ENCODE measurements at places on chromosomes 11 and 22. TPM values are rescaled to one million over a fixed set of nuclear protein-coding genes. Genes with fewer than 3 reads are reported as not detected.

- DNase-seq, result no peak
Observed at GRCh38 chr22:38165922-38166593, 15.6 kb downstream of the PLA2G6 start.

DNA sequence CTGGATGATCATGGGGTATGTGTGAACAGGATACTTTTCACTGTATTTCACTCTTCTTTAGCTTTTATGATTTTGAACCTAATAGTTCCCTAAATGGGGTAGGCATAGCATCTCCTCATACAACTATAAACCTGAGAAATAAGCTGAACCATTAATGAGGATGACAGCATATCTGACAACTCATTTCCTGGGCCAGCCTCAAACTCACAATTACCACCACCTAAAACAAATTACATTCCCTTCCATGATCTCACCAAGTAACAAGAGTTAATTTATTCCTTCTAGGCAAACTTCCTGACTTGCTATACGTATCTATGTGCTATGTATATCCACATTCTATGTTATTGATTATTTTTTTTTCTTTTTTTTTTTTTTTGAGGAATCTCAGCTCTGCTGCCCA lies 23.0 kb downstream of the SIK3 start:
- no peak for DNase-seq

- no peak for DNase-seq
Observed at GRCh38 chr11:74925281-74925680, 23.6 kb downstream of the XRRA1 start.

DNA sequence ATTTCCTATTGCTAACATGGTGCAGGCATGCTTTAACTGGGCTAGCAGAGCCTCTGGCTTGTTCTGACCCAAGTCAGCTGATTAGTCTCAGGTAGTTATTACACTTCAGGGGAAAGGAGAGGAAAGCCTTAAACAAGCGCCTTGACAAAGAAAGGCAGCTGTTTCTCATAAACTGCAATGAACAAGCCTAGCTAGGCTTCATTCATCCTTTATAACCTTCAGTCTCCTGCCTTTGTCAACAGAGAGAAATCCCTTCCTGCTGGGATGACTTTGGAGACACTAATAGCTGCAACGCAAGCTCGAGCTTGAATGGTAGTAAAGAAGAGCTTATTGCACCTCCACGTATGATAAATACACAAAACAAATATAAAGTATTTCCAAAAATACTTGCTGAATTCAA lies 68.4 kb downstream of the CCDC34 start:
- DNase-seq, result no peak

Gene GRM5
- polyA plus RNA-seq, result not detected
